GDM1 (cell line): ENCODE measurements at places on chromosomes 3 and 15.

DNA sequence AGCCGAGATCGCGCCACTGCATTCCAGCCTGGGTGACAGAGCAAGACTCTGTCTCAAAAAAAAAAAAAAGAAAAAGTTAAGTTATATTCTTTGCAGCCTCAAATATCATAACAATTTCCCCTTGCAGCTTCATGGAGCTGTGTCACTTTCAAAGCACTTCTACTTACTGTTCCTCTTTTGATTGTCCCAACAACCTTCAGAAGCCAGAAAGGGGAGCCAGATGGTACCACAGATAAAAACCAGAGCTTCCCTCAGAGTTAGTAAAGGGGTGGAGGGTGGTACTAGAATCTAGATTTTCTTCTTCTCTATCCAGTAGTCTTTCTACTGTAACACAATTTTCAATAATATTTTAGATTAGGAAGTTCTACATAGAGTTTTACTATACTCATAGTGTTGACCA lies 188.8 kb downstream of the TAFA4 start:
- no peak for DNase-seq

- no peak for DNase-seq
Observed at GRCh38 chr3:109337393-109337792, at the start of gene DPPA4. DPPA4 (minus strand) TSS chr3:109337546; CDS start chr3:109337517, 29 bp downstream.

- DNase-seq, result no peak
Observed at GRCh38 chr3:139317215-139317614, 26.6 kb upstream of the MRPS22 start.

DNA sequence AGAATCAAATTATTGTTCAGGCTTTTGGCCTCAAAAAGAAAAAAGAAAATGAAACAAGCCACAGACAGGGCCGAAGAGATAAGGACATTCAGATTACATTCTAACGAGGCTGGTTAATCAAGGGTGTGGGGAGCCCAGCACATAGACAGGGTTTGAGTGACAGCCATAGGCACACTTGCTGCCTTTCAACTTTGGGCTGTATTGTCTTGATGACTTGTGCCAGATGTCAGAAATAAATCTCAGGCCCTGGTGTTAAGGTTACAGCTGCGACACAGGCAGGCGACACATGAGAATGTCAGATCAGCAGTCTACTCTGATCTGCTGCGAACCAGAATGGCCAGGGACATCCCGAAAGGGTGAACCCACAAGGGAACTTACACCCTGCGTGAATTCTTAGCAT lies 231.2 kb upstream of the ARRDC4 start:
- no peak for DNase-seq

- DNase-seq, result no peak
Observed at GRCh38 chr3:15171096-15171495, 35.0 kb upstream of the CAPN7 start.

DNA sequence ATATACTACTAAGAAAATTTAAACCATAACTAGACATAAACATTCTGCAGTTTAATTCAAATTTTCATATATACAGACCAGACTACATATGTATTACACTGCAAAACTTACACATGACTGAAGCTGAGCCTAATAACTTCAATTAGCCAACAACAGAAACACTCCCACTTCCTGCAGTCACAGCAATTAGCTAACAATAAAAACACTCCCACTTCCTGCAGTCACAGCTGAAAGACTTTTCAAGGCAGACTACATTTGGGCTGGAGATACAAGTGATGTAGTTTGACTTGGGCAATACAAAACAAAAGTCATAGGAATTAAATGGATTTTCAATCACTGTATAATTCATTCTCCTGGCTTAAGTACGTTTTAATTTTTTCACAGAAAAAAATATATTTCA lies 10.3 kb downstream of the TM2D3 start:
- no peak for DNase-seq

DNA sequence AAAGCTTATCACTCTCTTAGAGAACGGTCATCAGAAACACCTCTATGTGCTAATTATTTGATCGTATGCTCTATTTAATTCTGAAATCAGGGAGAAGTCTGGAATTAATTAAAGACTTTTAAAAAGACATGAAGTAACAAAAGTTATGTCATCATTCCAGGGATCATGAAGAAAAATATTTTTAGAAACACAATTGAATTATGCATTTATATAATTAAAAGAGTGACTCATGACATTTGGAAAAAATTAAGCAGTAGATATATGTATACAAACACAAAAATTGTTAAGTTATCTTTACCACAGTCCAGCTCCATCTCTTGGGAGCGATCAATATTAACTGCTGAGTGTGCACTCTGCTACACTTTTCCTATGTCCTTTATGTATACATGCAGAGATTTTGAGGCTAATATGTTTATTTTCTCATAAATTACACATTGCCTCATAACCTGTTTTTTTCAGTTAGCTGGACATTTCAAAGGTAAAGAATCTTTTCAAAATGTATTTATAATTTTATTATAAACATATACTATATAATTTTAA lies 717.7 kb downstream of the GBE1 start:
- no peak for DNase-seq

- no peak for DNase-seq
Observed at GRCh38 chr3:152760591-152760990, 74.3 kb upstream of the P2RY1 start.

DNA sequence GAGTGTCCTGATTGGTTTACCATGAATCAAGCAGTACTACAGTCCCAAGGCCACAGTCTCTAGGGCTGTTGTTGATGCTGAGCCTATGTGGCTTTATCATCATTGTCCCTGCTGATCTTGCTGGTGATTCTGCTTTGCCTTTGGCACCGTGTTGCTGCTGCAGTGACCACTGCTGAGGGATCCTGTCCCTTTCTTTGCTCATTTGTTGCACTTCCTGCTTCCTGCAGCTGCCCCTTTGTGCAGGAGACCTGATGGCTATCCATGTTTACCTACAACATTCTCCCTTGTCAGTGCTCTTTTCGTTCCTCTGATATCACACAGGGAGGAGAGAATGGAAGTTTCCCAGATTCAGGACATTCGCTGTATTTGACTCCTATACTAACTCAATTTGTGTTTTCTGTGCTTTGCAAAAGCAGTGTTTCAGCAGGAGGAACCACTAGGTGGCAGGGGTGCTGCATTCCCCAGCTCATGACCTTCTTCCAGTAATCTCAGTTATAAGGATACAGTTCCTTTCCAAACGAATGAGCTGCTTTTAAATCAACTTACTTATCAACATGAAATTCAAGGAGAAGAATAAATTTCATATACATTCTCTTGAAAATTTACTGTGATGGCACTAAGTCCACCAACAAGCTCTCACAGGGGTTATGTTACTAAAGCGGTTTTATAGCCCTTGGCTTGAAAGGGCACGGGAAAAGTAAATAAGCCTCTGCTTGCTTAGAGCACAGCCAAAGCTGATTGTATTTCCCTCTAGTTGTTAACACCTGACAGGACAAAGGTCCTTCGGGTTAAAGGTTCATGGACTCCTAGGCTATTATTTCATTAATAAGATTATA lies 9.7 kb upstream of the THUMPD3 start:
- peak; percentile 67 for DNase-seq

- no peak for DNase-seq
Observed at GRCh38 chr3:161598639-161599038, 102.0 kb downstream of the OTOL1 start.
